ENCODE measurements at places on chromosomes 4 and X.

GRCh38 chrX:10010686-10011085, 43.5 kb downstream of the CLDN34 start:
- no peak for DNase-seq

- no peak for DNase-seq
These were observed 112.9 kb downstream of the IRF2 start for GRCh38 chr4:184361443-184361842.

- DNase-seq: no peak
These were observed 3.0 kb upstream of the MAB21L2 start for GRCh38 chr4:150578745-150579501.

DNA sequence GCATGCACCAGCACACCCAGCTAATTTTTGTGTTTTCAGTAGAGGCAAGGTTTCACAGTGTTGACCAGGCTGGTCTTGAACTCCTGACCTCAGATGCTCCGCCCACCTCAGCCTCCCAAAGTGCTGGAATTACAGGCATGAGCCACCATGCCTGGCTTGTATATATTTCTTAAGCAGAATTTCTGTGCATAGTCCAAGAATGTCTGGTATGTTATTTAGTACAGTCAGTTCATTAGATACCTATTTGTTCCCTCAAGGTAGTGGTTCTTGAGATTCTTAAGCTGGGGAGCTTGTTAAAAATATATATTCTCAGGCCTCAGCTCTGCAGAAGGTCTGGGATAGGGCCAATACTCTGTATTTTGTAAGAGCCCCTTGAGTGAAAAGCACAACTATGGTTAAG, 4.6 kb upstream of the SERTM2 start:
- DNase-seq: no peak

DNA sequence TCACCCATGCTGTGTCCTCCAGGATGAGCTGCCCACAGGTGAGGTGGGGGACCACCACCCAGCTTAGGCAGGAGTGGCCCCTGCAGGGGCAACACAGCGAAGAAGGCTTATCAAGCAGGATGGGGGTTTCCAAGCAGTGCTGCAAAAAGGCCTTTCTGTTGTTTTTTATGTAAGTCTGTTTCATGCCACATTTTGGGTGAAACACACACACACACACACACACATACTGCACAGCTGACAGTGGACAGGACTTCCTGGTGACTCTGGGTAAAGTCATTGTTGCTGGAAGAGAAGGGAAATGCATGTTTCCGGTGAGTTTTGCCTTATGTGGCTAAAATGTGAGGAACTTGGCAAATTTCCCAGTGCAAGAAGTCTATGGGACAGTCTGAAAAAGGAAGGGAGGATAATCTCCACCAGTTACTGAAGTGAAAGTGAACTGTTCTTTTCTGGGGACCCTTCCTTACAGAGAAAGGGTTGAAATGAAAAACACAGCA, 119.2 kb downstream of the IRF2 start:
- no peak for DNase-seq

DNA sequence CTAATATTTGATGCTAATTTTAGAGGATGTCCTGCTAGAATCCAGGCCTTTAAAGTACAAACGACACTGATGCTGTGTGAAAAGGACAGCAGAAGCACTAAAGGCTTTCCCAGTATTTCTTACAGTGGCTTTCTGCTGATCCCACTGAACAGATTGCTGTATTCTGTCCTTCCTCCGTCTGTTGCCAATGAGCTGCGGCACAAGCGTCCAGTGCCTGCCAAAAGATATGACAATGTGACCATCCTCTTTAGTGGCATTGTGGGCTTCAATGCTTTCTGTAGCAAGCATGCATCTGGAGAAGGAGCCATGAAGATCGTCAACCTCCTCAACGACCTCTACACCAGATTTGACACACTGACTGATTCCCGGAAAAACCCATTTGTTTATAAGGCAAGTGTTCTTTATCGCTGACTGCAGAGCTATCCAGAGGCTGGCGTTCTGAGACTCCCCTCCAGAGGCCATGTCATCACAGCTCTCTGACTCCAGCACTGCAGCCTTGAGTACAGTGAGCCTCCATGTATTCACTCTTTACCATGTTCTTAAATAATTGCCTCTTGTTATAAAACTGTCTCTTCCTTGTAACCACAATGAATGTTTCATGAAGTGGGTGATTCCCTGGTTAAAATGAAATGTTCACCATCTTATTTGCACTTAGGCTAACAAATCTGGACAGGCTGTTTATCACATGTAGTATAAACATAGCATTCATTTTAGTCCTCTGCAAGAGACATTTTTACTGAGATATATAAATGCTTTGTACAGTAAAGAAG, 43.6 kb downstream of the GUCY1B1 start:
- DNase-seq: no peak

DNA sequence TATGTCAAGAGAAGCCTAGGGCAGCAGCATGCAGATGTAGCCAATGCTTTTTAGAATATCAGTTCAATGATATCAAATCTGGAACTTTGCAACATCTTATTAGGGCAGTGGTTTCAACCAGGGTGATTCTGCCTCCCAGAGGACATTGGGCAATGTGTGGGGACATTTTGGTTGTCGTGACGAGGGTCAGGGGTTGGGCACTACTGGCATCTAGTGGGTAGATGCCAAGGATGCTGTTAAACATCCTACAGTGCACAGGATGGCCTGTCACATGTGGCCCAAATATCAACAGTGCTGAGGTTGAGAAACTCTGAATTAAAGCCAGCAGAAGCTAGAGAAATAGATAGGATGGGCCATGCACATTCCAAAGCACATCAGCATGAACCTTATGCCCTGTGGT, 152.3 kb downstream of the AMELX start:
- DNase-seq: no peak

DNA sequence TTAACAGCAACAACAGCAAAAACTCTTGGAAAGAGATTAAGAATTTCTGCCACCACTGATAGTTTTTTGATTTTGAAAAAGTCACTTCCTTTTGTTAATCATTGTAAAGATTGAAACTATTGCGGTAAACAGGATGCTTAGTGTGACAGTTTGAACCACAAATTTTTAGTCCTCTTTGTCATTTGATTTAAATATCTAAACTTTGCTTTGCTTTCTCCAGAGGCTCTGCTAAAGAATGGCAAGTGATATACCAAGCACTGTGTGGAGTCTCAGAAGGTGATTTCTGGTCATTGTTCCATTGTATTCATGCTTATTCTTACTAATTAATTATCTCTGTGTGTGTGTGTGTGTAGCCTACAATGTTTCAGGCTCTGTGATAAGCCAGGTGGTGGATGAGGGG, 155.6 kb downstream of the BMPR1B start:
- DNase-seq: no peak

DNA sequence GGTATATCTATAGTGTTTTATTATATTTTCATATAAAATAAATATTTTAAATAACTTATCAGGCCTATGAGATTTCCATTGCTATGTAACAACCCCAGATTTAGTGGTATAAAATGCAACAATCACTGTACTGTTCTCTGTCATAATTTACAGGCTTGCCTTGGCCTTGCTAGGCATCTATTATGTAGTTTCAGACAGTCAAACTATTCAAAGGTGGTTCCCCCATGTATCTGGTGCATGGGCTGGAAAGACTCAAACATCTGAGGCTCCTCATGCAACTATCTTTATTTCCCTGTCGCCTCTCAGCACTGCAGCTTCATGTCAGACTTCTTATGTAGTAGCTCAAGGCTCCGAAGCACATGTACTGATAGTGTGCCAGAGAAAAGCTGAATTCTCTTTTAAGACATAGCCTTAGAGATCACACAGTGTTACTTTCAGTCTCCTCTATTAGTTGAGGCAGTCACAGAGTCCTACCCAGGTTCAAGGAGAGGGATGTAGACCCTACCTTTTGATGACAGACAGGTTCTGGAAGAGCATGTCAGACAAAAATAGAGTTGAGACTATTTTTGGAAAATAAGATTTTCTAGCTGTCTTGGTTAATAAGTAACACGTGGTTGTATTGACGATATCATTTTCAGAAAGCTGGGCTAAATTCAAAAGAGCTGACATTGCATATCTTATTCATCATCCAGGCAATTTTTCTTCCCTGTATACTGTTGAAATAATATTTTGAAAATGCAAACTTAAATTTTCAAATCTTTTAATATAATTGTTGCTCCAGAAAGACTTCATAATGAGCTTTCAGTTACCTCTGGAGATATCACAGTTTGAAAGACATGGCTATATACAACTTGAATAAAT, 19.4 kb downstream of the MTTP start:
- no peak for DNase-seq

DNA sequence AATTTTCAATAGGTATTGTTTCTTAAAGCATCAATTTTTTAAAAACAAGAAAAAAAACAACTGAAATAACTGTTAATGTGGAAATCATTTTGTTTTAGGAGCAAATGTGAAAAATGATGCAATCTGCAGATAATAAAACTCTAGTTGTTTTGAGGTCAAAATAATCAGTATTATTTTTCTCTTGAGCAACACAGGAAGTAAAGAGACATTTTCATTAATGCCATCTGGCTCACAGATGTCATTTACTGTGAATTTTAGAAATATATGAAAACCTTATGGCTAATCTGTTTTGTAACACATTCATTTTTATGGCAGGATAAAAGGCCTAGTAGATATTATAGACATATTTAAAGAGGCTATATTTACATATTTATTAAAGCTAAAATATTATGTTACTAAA, 141.6 kb downstream of the PCDH18 start:
- DNase-seq: no peak

- DNase-seq: no peak
These were observed 504.9 kb downstream of the C4orf33 start for GRCh38 chr4:129600898-129601297.

GRCh38 chrX:41602816-41603345, 85.9 kb upstream of the GPR34 start:
- DNase-seq: no peak

GRCh38 chrX:80576806-80577533, 156.7 kb downstream of the TENT5D start:
- no peak for DNase-seq

GRCh38 chr4:101989551-101989950, 199.0 kb downstream of the BANK1 start:
- no peak for DNase-seq

DNA sequence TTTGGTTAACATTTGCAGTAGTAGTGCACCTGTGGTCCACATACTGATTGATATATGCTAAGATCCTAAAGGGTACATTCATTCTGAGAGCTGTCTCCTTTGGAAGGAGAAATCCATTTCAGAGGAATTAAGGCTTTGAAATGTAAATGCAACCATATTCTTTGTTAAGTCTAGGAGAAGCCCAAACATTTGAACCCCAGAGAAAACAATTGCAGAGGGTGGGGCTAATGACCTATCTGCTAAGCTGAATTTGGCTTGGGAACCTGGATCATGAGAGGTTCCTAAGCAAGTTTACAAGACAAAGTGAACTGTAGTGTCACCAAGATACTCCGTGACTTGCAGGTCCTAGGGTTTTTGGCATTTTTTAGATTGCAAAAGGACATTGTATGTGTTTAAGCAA, 41.2 kb downstream of the LAS1L start:
- DNase-seq: no peak

GRCh38 chr4:158996669-158997074, 106.2 kb upstream of the RAPGEF2 start:
- DNase-seq: no peak

GRCh38 chrX:57074458-57074857, 46.9 kb downstream of the SPIN2B start:
- DNase-seq: no peak

DNA sequence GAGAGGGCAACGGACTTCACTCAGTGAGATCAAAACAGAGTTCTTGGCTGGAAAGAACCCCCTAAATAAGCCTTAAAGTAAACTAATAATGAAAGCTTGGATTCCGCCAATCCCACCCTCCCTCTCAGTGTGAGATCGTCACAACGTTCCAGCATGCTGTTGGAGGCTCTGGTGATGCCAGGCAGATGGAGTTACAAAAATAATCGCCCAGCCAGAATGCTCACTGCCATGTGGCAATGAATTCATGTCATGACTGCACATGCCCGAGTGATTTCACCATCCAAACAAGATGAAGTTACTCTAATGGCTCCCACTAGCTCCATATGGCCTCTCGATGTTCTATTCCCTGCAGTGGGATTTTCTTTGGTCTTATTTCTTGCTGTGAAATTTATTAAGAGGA, 248.0 kb downstream of the SPATA18 start:
- DNase-seq: no peak

GRCh38 chrX:39133971-39134370, 332.7 kb downstream of the MID1IP1 start:
- DNase-seq: no peak

GRCh38 chrX:19599253-19599652, 83.9 kb upstream of the MAP3K15 start:
- DNase-seq: no peak

DNA sequence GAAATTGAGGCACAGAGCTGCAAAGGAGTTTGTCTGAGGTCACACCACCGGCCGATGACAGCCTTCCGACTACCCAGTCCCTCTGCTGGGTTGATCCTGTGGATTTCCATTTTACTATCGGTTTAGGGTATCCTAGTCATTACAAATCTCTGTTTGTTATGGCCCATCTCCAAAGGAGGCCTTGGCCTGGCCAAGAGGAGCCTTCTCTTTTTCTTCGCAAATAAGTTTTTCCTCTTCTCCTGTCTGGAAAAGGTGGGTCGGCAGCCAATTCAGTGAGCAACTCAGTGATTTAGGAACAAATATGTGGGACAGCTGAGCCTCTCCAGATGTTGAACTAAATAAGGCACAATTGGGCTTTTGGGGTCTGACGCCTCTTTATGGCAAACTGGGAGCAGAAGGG, 169.2 kb upstream of the RBPJ start:
- no peak for DNase-seq

DNA sequence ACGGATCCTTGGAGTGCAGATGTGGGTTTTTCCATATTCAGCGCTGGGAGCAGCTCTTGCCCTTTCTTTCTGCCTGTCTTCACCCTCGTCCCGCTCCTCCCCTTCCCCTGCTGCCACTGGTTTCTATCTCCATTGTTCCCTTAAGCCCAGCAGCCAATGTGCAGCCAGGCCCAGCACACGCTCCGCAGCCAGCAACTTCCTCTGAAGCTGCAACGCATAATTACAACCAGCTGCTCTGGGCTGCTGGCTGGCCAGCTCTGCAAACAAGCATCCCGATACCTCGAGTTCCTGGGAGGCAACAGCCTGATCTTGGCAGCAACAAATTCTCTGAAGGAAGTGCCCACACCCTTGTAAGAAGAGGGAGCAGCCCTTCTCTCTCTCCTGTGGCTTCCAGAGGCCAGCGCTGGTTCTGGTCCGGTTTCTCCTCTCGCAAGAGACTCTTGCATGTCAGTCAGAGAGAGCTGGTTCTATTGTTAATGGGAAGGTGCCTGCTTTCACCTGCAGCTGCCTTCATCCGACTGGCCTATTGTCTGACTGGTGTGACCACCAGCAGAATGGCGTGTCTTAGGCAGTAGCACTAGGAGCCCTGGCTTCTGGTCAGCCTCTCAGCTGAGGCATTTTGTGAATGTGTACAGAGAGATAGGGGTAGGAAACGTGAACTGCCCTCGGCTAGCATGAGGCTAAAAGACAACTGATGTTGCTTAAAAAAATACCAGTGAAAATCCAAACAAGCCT, 83.8 kb upstream of the MAML3 start:
- no peak for DNase-seq

- DNase-seq: no peak
These were observed 205.1 kb downstream of the CHIC2 start for GRCh38 chr4:53859305-53859704.

Data from activated T-helper 1 cell treated with anti-CD3 and anti-CD28 coated beads, Interleukin-2, amount 50 U/mL, for 16 hours (primary cell).